Skin of body (tissue), 3 donors: ENCODE measurements at places on chromosomes 1 and 21.

DNA sequence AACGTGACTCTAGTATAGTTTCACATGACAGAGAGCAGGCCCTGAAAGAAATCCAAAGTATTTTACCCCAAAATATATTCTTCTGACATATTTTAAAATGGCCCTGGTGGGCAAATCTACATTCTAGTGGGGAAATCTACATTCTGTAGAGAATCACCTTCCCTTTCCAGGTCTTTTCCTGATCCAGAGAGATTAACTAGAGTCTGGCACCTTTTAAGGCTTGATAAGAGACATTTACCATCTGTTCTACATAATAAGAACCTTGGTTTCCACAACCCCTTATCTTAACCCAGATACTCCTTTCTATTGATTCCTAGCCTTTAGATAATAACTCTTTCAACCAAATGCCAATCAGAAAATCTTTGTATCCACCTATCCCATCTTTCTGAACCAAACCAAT lies 17.0 kb upstream of the L1TD1 start:
- no peak for DNase-seq

- no peak for DNase-seq
Measured at GRCh38 chr21:44400791-44401385, 47.5 kb downstream of the TRPM2 start.

DNA sequence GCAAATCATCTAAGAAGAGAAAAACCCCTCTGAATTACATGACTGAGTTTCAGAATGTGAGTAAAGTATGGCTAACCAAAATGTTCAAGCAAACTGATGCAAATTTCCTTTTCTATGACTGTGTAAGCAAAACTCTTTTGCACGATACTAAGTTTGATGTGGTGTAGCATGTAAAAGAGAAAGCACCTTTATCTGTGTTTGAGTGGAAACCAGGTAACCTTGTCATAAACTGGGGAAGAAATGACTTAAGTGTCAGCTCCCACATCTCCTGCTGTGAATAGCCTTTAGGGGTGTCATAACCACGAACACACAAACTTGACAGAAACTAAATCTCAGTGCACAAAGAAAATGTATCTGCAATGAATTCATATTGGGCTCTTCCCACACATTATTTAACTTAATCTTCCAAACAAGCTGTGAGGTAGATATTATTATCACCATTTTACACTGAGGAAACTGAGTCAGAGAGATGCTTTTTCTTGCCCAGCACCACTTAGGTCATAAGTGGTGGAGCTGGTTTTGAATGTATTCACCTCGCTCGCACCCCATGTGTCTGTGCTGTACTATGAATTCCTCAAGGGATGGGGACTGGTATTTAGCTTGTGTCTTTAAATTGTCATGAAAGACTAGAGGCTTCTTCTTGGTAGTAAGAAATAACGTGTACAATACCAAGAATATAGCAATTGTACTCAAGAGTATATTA lies 32.9 kb upstream of the IL12RB2 start:
- no peak for DNase-seq

GRCh38 chr21:34128124-34128523 lies 54.7 kb downstream of the MRPS6 start:
- no peak for DNase-seq

DNA sequence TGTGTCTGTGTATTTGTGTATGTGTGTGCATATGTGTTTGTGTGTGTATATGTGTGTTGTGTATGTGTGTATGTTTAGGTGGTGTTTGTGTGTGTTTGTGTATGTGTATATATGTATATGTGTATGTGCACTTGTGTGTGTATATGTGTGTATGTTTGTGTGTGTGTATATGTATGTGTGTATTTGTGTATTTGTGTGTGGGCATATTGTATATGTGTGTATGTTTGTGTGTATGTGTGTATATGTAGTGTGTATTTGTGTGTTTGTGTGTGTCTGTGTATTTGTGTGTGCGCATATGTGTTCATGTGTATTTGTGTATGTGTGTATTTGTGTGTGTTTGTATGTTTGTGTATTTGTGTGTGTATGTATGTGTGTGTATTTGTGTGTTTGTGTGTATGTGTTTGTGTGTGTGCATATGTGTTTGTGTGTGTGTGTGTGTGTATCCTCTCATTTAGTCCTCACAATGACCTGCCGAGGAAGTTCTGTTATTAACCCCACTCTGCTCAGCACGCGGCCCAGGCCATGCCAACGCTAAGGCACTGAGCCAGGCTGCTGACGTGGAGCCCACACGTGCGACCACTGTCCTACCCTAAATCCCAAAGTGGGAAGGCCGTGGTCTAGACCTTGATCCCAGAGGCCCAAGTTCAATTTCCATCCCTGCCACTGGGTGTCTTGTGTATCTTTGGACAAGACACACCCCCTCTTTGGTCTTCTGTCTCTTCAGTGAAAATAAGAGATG lies 43.2 kb upstream of the TMEM51 start:
- DNase-seq, result no peak

- DNase-seq, result no peak
Measured at GRCh38 chr1:81880781-81881180, 80.0 kb downstream of the ADGRL2 start.

GRCh38 chr1:25140073-25140797 lies 92.1 kb downstream of the SYF2 start:
- no peak for DNase-seq

- DNase-seq, result no peak
Measured at GRCh38 chr1:18110598-18110939, 3.0 kb downstream of the IGSF21 start.

DNA sequence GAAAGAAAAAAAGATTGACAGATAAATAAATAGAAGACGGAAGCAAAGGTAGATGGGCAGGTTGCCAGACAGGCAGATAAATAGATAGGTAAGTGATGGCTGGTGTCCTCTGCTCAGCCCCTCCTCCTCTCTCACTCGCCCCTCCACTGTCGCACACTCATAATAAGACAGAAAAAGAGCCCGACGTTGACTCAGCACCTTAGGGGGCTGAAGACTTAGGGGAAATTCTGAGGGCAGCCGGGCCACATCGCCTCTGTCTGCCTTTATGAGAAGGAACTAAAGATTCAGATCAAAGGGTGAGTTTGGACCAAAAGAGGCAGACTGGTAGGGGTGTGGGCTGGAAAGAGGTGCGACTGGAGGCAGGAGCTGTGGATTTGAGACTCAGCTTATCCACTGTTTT lies 158.1 kb upstream of the IGSF21 start:
- no peak for DNase-seq

GRCh38 chr1:223635236-223635635 lies 30.3 kb downstream of the CAPN8 start:
- DNase-seq, result no peak

DNA sequence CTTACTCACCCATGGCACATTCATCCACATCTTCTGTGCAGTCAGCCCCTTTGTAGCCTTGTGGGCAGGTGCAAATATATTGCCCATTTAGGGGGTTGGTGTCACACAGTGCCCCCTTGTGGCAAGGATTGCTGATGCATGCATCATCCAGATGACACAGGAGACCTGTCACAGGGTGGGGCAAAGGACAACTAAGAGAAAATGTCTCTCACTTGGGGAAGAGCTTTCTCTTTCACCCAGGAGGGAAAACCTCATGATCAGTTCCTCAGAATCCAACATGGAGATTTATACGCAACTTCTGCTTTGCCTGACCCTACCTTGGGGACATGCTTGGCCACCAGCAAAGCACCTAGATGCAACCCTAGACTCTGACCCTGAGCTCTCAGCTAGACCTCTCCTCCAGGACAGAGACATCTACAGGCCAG lies 71.8 kb upstream of the ADAM30 start:
- DNase-seq, result no peak

DNA sequence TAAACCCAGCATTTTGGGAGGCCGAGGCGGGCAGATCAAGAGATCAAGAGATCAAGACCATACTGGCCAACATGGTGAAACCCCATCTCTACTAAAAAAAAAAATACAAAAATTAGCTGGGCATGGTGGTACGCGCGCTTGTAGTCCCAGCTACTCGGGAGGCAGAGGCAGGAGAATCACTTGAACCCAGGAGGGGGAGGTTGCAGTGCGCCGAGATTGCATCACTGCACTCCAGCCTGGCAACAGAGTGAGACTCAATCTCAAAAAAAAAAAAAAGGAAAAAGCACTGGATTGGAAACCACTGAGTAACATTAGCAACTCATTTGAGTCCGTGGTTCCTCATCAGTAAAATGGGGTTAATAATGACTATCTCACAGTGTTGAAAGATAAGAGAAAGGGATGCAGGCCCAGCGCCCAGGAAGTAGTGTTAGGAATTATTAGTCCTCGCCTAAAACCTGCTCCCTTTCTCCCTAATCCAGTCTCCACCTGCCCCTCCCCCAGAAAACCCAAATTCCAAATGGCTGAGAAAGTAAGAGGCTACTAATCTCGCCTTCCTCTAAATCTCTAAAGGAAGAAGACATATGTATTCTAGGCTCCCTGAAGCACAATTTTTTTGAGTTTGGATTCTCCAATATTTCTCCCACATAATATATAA lies 49.5 kb downstream of the RHBG start:
- no peak for DNase-seq

DNA sequence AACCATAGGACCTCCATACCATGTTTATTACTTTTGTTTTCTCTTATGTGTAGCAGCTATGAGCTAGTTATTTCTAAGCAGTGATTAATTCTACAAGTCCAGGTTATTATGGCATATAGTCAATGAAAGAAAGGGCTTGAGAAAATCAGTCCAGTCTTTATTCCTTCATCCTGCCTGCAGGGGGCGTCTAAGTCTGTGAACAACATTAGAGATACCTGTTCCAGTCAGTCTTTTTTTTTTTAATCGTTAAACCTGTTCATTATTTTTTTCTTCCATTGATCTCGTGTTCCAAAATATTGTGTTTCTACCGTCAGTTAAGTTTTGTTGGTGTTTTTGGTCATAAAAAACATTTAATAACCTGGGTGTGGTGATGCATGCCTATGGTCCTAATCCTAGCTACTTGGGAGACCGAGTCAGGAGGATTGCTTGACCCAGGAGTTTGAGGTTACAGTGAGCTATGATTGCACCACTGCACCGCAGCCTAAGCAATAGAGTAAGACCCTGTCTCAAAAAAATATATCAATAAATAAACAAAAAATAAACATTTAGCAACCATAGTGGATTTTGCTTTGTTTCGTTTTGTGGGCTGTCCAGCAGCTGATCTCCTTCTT lies 29.4 kb upstream of the CD2 start:
- DNase-seq, result no peak

DNA sequence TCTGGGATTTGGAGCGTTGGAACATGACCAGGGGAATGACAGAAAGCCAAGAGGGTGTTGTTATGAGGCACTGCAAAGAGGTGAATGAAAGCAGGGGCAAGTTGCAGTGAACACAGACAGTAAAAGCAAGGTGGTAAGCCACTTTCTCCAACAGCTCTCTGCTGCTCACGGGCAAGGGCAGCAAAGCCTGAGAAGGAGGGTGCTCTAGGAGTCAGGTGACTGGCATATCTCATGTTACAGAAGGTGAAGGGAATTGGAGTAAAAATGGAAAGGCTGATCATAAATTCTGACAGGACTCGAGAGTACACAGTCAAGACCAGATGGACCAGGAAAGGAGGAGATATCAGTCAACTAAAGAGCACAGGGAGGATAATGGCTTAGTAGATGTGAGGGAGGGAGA lies 14.5 kb downstream of the VAV3 start:
- DNase-seq, result no peak

DNA sequence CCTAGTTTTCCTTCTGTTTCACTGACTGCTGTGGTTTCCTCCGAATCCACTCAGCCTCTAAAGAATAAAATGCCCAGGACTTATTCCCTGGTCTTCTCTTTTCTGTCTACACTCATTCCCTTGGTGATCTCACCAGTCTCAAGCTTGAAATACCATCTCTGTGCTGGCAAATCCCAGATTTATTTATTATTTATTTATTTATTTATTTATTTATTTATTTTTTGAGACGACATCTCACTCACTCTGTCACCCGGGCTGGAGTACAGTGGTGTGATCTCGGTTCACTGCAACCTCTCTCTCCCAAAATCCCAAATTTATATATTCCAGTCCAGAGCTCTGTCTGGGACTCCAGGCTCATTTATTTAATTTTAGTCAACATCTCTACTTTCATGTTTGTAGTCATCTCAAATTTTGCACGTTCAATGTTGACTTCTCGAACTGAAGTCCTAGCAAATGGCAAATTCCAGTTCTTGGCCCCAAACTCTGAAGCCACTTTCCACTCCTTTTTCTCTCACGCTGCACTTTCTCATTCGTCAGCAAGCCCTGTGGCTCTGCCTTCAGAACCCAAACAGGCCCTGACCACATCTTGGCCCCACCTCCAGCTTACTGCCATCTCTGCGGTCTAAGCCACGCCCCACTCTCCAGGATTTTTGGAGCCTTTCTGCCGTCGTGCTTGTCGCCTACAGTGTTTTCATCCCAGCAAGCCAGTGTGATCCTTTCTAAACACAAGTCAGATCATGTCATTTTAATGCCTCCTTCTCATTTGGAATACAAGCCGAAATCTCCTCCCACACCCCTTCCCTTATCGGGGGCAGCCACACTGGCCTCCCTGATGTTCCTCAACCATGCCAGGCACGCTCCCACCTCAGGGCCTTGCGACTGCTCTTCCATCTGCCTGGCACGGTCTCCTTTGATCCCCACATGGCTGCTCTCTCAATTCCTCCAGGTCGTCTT lies 14.2 kb upstream of the TENT5B start:
- DNase-seq, result no peak

DNA sequence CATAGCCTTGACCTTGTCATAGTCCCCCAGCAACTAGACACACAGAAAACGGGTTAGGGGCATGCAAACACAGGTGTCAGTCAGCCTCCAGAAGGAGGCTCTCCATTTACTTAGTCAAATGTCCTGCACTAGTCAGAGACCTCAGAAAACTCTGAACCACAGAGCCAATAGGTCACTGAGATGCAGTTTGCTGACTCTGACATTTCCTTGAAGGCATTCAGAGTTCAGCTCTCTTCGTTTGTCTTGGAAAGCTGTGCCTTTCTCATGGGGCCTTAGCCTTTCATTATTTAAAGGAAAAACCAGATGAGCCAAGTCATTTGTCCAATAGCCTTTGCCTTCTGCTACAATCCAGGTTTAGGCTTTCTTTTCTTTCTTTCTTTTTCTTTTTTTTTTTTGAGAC lies 3.5 kb downstream of the OLFML2B start:
- DNase-seq, result peak; percentile 28

DNA sequence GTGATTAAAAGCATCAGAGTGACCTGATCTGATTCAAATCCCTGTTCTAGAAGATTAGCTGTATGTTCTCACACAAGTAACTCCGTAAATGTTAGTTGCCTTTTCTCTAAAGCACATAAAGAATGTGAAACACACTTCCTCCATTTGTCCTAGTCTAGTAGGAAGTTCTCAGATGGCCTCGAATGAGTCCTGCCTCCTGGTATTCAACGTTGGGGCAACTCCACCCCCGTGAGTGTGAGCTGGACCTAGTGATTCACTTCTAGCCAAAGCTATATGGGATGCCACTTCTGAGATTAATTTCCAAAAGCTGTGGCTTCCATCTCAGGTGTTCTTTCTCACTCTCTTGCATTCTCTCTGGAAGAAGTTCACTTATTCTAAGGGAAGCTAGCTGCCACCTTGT lies 267.6 kb downstream of the GPATCH2 start:
- DNase-seq, result no peak

DNA sequence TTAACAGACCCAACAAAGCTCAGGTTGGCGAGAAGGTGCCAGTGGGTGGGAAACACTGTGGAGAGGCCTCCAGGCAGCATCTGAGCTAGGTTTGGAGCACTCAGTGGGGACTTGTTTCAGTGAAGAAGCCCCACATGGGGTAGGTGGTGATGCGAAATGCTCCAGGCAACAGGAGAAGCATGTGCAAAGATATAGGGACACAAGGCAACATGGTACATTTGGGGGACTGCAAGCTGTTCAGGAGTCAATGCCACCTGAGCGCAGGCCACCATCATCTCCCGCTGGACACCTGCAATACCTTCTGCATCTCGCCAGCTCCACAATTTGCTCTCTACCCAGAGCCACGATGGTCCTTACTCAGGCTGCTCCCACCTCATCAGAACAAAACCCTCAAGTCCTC lies 28.0 kb downstream of the BCAR3 start:
- no peak for DNase-seq

GRCh38 chr1:67769633-67770256 lies 63.5 kb downstream of the GNG12 start:
- no peak for DNase-seq
